NCI-H1092 treated with DMSO at 0.1 percent for 48 hours (cell line): ENCODE measurements at places on chromosomes 7 and 10.

- DNase-seq = no peak
Measured at GRCh38 chr10:43806831-43807640, 158.4 kb upstream of the ZNF32 start.

DNA sequence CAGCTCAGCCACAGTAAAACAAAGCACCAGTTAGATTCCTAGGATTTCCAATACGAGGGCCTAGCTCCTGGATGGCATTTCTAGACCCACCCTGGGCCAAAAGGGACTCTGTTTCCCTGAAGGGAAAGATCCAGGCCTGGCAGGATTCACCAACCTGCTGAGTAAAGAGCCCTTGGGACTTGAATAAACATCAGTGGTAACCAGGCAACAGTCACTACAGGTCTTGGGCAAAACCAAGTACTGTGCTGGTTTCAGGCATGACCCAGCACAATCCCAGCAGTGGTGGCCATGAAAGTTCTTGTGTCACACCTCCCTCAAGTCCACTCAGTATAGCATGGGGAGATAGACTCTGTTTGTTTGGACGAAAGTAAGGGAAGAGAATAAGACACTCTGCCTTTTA is 31.0 kb upstream of the STARD3NL start:
- peak; percentile 9 for DNase-seq

- no peak for DNase-seq
Measured at GRCh38 chr10:124677749-124678556, 66.2 kb downstream of the FAM53B start.

GRCh38 chr7:158765020-158765419 is 60.4 kb upstream of the NCAPG2 start:
- no peak for DNase-seq

GRCh38 chr7:50662041-50662694 is 97.0 kb upstream of the DDC start:
- no peak for DNase-seq

GRCh38 chr7:22121702-22122474 is 176.2 kb upstream of the CDCA7L start:
- DNase-seq = no peak

- DNase-seq = no peak
Measured at GRCh38 chr10:100735337-100736143, 9.8 kb upstream of the PAX2 start.

- no peak for DNase-seq
Measured at GRCh38 chr7:3591944-3592343, 290.9 kb downstream of the SDK1 start.

DNA sequence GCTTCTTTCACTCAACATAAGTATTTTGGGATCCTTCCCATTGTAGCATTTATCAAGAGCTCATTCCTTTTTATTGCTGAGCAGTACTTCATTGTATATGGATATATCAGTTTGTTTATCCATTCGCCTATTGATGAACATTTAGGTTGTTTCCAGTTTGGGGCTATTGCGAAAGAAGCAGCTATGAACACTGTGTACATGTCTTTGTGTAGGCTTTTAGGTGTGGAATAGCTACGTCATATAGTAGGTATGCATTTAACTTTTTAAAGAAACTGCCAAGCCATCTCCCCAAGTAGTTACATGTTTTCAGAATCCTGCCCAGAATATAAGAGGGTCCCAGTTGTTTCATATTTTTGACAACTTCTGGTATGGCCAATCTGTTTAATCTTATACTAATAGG is 468.1 kb downstream of the IPMK start:
- DNase-seq = no peak

GRCh38 chr10:30502266-30503060 is 68.5 kb downstream of the MAP3K8 start:
- DNase-seq = no peak

GRCh38 chr7:114930107-114930661 is 8.3 kb downstream of the MDFIC start:
- DNase-seq = no peak

- DNase-seq = no peak
Measured at GRCh38 chr10:95694665-95695064, 938 bp upstream of the TCTN3 start.

GRCh38 chr10:22911889-22912762 is 15.7 kb upstream of the ARMC3 start:
- peak; percentile 88 for DNase-seq

- no peak for DNase-seq
Measured at GRCh38 chr7:101116898-101117297, 10.0 kb upstream of the SERPINE1 start.

GRCh38 chr7:1677206-1678080 is 7.4 kb downstream of the ELFN1 start:
- no peak for DNase-seq

- DNase-seq = no peak
Measured at GRCh38 chr7:128351296-128352152, 7.8 kb upstream of the RBM28 start.

GRCh38 chr10:101228153-101228965 is 904 bp downstream of the LBX1 start:
- no peak for DNase-seq

DNA sequence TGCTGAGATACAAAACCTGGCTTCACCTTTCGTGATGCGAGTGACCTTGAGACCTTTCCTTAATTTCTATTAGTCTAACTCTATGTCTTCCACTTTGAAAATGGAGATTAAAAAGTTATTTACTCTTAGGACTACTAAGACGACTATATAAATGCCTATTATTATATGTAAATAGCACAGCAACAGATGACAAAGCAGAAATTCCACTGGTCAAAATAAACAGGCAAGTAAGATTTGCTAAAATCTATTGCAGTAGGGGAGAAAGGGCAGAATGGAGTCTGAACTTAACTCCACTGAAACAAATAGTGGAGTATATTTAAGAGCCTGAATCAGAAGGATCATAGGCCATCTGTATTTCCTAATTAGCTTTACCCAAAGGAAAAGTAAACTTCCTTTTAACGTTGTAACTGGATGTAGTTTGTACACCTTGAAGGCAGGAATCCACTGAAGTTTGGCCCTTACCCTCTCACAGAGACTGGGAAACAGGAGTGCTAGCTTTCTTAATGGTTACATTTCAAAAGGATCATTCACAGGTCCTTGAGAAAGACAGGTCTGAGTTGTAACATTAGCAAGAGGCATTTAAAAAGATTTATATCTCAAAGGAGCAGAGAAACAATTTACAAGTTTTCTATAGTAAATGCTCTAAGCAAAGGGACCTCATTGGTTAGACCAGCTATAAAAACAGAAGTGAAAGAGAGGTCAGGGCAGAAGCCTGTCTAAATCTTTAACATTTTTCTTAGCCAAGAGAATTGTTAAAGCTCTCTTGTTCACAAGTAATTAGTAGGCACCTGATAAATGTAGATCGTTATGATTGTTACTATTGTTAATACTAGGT is 332.5 kb downstream of the ZWINT start:
- no peak for DNase-seq

DNA sequence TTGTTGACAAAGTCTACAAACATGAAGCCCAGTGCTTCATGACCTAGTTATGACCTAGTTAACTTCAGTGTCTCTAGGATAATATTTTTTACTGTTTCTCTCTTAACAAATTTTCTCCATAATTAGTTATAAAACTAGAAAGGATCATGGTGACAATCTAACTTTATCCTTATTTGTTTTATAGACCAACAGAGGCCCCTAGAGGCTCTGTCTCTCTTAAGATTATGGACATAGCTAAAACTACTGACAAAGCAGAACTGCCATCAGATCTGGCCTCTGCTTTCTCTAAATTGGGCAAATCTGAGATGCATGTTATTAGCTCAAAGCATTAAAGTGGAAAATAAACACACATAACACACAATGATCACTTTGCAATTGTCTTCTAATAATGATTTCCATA is 176.0 kb downstream of the CSTF2T start:
- no peak for DNase-seq

- DNase-seq = no peak
Measured at GRCh38 chr10:99394256-99394655, 36.2 kb downstream of the GOT1 start.

GRCh38 chr7:140869430-140869829 is 55.3 kb downstream of the BRAF start:
- no peak for DNase-seq

GRCh38 chr10:22713853-22714478 is 412 bp downstream of the PIP4K2A start:
- peak; percentile 9 for DNase-seq

GRCh38 chr10:5229019-5229418 is 32.4 kb downstream of the AKR1C4 start:
- DNase-seq = no peak

GRCh38 chr10:130127364-130128061 is 8.7 kb upstream of the GLRX3 start:
- peak; percentile 58 for DNase-seq

DNA sequence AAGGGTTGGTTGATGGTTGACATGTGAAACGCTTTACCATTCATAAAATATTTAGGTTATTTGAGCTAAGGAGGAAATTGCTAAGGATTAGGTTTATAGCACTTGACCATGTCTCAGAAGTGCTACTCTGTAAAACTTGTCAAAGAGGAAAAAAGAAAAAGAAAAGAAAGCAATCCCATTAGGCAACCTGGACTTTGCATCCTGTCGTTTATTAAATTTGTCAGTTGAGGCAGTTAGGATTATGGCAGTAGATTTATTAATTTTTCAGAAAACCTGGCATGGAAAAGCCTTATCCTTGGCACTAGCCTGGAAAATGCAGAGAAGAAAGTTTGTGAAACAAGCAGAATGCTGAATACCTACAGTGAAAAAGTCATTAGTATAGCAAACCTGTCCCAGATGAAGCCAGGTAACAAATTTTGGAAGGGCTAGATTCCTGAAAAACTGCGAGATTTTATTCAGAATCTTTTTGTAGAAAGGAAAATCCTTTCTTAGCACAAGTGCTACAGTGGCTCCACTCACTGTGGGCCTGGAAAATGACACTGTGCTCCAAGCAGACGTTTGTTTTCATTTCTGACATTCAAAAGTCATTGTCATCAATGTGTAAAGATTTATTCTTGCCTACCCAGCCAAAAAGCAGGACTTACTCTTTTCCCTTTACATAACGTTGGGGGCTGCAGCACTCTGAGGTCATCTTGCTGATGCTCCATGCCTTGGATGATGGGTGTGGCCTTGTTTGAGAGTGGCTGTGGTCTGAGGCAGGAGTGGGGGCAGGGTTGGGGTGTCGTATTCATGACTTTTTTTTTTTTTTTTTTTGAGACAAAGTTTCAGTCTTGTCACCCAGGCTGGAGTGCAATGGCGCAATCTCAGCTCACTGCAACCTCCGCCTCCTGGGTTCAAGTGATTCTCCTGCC is 664.9 kb downstream of the SUGCT start:
- no peak for DNase-seq

- no peak for DNase-seq
Measured at GRCh38 chr7:138077809-138078208, 1.6 kb downstream of the AKR1D1 start.

- DNase-seq = no peak
Measured at GRCh38 chr10:11236234-11236633, 218.6 kb downstream of the CELF2 start.

DNA sequence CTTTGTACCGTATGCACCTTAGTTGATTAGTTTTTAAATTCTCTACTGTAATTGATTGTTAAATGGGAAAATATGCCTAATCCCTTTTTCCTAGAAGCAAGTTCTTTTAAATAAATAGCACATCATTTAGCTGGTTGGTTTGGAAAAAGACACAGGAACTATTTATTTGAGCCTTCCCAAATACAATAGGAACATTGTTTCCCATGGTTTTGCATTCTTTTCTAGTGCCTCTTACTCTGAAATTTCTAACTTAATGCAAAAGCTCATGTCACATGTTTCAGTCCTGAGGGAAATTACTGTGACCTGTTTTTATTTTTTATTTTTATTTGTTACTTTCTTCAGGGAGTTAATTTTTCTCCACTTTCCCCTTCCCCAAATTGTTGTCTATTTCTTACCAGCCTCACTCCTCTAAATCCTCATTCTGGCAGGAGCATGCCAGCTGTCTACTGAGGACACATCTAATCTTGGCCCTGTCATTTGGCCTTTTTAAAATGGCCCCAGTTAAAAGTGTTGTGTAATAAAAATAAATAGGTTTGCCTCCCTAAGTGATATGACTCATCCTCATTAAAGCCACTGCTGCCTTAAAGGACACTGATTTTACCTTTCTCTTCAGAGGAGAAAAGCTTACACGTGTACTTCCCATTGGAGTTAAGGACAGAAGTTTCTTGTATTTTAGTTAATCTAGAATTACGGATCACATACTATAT is 94.5 kb downstream of the PPP1R3A start:
- DNase-seq = no peak
